ENCODE measurements at places on chromosomes 7 and 10.

DNA sequence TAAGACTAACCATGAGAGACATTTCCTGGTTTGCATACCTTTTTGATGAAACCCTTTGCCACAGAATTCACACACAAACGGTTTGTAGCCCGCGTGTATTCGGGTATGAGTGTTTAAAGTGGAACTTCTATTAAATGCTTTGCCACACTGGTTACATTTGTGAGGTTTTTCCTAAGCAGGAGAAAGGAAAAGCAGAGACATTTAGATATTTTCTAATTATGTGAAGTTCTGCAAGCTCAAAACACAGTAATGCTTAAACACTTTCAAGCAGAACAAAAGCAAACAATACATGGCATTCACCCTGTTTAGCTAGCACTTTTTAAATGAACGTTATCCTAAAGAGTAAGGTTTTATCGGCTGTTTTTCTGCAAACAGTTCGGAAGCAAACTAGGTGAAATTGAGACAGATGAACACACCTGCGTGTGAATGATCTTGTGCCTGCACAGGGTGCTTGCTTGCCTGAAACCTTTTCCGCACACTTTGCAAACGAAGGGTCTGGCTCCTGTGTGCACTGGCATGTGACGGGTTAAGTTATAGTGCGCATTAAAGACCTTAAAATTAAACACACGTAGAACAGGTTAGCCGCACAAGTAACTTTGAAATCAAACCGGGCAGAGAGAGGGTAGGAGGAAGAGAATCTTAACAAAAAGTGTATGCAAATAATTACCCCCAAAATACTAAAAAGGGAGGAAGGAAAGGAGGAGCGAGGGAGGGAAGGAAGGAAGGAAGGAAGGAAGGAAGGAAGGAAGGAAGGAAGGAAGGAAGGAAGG, 1.6 kb downstream of the FEZF1 start:
- no peak for DNase-seq

DNA sequence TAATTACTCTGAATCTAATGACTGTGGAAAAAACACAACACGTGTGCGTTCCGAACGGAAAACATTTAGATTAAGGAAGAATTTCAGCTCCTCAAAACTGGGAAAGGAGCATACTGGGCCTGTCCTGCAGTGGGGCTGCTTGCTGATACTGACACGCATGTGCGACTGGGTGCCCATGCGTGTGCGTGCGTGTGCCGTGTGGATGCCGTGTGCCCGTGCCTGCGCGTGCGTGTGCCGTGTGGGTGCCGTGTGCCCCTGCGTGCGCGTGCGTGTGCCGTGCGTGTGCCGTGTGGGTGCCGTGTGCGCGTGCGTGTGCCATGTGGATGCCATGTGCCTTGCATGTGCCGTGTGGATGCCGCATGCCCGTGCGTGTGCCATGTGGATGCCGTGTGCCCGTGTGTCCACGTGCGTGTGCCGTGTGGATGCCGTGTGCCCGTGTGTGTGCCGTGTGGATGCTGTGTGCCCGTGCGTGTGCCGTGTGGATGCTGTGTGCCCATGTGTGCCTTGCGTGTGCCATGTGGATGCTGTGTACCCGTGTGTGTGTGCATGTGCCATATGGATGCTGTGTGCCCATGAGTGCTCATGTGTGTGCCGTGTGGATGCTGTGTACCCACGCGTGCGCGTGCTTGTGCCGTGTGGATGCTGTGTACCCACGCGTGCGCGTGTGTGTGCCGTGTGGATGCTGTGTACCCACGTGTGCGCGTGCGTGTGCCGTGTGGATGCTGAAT, 28.2 kb downstream of the PWWP2B start:
- DNase-seq, result no peak

GRCh38 chr7:92963566-92963965, 127.2 kb upstream of the CDK6 start:
- DNase-seq, result no peak

- no peak for DNase-seq
These were observed 12.0 kb downstream of the INTS1 start for GRCh38 chr7:1492221-1492620.

DNA sequence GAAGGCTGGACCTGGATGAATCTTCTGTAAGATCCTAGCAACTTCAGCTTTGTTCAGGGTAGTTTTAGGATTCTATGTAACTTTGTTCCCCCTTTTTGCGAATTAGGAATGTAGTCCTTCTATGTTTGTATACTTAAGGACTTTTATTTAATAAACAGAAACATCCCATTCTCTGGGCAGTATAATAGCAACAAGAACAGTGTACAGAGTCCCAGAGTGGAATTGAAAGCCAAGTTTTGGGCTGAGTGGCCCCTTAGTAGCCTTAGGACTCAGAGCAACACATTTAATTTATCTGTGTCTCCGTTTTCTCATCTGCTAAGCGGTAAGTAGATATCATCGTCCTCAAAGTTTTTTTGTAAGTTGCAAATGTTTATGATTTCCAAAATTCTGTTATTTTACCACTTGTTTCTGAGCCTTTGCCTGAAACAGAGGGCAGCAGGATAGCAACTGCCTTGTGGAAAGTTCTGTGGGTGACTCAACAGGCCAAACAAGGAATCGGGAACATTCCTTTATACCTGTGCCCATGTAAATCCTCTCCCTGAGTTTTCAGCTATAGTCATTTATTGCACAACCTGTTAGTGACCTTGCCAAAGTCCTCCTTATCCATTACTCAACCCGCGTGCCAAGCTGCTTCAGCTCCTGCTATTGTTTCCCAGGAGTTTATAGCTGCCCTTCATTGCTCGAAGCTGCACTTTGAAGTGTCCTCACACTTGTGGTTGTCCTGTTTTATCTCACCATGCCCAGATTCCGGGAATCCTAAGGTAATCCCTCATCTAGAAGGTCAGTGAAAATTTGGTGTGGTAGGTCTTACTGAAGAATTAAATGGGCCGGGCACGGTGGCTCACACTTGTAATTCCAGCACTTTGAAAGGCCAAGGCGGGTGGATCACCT, 199.1 kb upstream of the AHR start:
- no peak for DNase-seq

DNA sequence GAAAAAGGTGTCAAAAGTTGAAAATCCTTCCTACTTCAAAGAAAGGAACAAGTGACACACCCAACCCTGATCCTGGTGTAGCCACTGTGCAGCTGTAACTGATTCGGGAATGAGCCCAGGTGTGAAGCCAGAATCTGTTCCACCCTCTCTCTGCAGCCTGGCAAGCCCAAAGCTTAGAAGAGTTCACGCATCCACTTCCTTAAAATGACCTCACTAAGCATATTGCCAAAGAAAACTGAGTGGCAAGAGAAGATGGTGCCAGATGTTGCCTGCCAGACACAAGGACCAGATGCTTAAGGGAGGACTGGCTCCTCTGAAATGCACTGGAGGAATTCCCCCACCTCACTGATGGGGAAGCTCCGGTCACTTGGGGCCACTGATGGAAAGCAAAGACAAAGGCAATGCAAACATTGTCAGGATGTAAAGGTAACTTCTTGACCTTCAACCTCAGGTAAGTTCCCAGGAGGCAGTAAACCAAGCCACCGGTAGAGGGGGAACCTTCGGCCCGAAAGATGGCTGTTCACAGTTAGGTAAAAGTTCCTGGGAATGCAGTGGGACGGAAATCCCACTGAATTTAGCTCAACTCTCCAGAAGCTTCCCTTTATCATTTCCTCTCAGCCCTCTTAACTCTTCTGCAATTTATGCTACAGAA, 554.9 kb downstream of the KCNMA1 start:
- no peak for DNase-seq

All from stimulated activated CD8-positive, alpha-beta memory T cell treated with anti-CD3 and anti-CD28 coated beads, Interleukin-2, amount 100 ng/mL, for 1 hour (primary cell).